ENCODE measurements at places on chromosomes 7 and 10.

- no peak for DNase-seq
Observed at GRCh38 chr10:43863270-43863669, 214.6 kb upstream of the ZNF32 start.

DNA sequence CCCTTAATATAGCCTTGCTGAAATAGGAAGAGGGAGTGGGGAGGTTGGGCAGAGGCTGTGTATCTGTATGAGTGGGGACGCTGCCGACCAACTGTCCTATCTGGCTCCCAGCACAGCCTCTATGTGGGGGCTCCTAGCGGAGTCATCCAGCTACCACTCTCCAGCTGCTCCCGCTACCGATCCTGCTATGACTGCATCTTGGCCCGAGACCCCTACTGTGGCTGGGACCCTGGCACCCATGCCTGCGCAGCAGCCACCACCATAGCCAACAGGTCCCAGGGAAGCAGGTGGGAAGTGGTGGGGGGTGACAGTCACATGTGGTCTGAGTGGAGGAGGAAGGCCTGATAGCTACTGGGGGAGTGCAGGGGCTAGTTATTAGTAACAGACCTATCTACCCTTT lies 6.6 kb downstream of the MRPL43 start:
- DNase-seq: no peak

DNA sequence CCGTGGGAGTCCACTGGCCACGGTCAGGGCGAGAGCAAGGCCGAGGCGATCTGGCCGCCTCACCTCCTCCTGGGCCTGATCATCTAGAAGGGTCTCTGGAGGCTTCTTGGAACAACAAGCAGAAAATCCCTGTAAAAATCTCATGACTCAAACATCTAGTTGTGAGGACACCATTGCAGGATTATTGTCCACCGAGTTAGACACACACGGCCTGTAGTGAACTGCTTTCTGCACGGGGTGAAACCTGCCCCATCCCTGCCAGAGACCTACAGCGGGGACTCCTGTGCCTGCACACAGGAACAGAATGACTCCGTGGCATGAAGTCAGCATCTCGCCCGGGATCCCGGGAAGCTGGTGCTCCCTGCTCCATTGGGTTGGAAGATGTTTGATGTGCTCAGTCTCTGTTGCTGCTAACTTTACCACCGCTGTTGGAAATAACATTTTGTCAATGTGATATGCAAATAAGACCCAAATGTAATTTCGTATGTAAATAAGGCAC lies 267.0 kb upstream of the TCERG1L start:
- no peak for DNase-seq

DNA sequence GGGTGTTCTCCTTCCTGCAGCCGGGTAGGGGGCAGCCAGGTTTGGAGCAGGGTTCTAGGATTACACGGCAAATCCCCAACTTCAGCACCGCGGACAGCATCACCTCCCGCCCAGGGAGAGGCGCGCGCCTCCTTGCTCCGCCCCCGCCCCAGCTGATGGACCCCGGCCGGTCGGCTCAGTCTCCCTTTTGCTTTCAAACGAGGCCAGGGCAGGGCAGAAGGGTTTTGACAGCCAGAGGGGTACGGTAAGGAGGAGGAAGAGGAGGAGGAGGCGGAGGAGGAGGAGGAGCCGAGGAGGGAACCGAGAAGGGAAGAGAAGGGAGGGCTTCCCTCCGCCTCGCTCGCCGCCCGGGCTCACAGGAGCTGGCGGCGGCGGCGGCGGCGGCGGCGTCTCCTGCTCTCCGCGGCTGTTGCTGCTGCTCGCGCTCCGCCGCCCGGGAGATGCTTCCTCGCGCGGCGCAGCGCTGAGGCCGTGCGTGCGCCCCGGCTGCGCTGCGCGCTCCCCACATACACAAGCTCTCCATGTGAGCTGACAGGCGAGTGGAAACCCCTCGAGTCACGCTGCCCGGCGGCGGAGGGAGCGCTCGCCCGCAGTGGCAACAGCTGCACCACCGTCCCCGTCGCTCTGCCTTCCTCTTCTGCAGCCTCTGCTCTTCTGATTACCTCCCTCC lies 615 bp upstream of the CNTNAP2 start:
- DNase-seq: peak; percentile 57

GRCh38 chr10:103679096-103679790 lies 176.1 kb downstream of the SH3PXD2A start:
- no peak for DNase-seq

GRCh38 chr7:151012911-151013347 lies 11.4 kb downstream of the ATG9B start:
- no peak for DNase-seq

DNA sequence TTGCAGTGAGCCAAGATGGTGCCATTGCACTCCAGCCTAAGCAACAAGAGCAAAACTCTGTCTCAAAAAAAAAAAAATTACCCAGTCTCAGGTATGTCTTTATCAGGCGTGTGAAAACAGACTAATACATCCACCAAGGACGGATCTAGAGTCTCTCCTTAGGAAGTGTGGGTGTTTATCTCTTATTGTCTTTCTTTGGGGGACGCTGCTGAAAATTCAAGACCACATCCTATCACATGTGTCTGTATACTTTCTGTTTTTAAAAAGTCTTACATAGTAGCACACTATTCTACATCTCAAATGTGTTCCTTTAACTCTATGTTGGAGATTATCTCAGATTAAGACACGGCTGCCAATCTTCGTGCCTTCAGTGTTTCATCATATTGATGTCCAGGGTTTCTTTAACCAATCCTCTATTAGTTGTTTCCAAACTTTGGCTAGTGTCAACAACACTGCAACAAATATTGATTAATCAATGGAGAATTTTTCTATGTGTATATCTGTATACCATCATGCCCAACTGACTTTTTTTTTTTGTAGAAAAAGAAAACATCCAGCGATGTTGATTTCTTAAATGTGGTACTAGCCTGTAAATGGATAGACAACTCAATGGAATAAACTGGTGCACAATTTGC lies 92.3 kb upstream of the KDM7A start:
- DNase-seq: no peak

DNA sequence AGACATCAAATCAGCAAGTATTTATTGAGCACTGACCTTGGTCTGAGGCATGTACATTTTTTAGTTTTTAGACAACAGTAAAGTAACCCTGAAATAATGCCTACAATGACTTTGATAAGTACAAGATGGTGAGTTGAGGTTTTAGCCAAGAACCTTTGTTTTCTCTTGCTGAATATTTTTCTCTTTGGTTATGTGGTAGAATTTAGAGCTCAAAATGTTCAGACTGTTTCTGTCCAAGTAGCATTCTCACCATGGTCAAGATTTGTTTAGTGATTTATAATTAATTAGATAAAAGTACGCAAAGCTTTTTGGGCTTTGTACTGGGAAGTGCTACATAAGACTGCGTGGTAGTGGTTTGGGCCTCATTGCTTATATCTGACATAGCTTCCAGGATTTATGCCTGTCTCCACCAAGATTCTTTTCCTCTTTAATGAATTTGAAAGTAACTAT lies 102.4 kb downstream of the KAT6B start:
- DNase-seq: no peak

DNA sequence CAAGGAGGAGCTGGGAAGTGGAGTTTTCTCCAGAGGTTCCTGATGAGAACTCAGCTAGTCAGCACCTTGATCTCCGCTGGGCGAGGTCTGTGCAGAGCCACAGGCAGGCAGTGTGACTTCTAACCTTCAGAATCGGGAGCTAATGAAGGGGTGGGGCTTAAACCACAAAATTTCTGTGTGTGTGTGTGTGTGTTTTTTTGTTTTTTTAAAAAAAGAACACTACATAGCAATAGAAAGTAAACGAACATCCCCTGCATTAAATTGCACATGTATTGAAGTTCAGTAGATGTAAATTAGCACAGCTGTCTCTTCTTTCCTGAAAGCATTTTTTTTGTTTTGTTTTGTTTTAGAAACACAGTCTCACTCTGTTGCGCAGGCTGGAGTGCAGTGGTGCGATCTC lies 46.2 kb downstream of the RBM17 start:
- DNase-seq: no peak

GRCh38 chr10:60332371-60332770 lies 57.3 kb downstream of the ANK3 start:
- no peak for DNase-seq

GRCh38 chr10:69229616-69229916 lies 9.4 kb downstream of the HKDC1 start:
- DNase-seq: no peak

- DNase-seq: no peak
Observed at GRCh38 chr7:42931447-42931833, 534 bp downstream of the PSMA2 start.

- DNase-seq: peak; percentile 32
Observed at GRCh38 chr7:130831817-130832481, 97.9 kb upstream of the KLF14 start.

DNA sequence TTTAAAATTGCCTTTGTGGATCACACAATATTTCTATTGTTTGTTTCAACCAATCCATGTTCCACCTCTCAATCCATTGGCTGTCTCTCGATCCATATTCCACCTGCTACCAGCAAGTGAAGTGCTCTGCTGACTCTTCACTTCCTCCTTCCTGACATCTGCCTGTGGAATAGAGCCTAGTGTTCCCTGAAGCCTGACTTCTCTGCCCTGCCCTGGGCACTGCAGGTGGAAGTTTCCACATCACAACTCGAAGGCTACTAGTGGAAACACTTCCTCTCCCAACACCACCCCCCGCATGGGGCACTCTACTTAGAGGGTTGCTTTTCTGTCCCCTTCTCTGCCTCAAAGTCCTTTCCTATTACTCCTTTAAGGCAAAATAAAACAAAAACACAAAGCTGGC lies 563.8 kb upstream of the IGFBP3 start:
- DNase-seq: no peak

- no peak for DNase-seq
Observed at GRCh38 chr10:130440494-130440893, 304.3 kb downstream of the GLRX3 start.

GRCh38 chr10:124090601-124091209 lies 2.7 kb downstream of the CHST15 start:
- DNase-seq: no peak

DNA sequence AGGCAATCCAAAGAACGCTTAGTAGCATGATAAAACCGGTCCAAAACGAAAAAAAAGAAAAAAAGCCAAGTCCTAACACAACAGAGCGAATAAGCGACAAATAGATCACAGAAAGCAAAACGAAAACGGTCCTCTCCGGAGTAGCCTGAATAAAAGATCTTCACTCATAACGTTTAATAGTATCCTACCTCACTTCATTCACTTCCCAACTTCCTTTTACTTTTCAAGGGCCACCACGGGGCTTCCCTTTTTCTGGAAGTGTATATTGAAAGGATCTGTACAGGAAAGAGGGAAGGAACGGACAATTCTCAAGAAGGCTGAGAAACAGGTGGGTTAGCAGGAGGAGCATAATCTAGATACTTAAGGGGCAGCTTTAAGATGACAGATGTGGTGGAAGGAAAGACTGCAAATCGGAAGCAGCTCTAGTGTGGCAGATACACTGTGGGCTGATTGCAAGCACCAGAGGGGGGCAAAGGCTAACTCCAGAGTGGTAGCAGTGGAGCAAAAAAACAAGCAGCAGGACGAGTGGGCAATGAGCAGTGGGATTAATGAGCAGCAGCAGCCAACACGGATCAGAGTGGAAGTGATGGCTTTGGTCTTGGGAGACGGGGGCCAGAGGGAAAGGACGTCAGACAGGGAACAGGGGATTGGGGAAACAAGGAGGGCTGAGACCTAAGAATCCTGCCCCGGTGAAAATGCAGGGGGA lies 866 bp downstream of the CNOT4 start:
- peak; percentile 57 for DNase-seq

- no peak for DNase-seq
Observed at GRCh38 chr7:151426441-151426903, 13.5 kb downstream of the CRYGN start.

DNA sequence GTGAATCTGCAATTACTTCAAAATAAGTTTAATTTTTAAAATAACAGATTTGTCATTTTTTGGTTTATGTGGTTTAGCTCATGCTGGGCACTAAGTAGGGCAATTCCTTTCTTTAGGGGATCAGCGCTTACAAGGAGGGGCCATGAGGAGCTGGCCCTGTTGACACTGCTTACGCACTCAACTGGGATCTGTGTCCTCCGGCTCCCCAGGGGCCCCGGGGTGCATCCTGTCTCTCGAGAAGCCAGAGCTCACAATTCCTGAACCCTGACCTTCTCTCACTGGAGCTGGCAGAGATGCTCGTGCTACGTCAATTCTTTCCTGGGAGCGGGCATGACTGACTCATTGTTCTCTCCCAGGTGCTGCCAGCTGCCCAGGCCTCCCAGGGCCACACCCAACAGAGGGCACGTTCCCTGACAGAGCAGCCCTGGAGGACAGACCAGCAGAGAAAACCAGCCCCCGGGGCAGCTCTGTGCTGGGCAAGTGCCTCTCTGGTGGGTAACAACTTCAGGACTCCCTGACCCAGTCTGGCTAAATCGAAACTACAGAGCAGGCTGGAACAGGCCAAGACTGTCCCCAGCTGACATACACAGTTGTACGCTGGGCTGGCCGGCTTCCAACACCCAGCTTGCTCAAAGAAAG lies 36.8 kb downstream of the CTBP2 start:
- peak; percentile 62 for DNase-seq

DNA sequence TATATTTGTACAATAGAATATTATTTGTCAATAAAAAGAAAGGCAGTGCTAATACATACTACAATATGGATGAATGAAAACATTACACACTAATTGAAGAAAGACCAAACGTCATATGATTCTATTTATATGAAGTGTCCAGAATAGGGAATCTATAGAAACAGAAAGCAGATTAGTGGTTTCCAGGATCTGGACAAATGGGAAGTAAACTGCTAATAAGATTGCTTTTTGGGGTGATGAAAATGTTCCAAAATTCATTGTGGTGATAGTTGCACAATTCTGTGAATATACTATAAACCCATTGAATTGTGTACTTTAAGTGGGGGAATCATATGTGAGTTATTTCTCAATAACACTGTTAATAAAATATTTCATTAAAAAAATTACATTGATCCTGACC lies 78.2 kb upstream of the IFRD1 start:
- DNase-seq: no peak

DNA sequence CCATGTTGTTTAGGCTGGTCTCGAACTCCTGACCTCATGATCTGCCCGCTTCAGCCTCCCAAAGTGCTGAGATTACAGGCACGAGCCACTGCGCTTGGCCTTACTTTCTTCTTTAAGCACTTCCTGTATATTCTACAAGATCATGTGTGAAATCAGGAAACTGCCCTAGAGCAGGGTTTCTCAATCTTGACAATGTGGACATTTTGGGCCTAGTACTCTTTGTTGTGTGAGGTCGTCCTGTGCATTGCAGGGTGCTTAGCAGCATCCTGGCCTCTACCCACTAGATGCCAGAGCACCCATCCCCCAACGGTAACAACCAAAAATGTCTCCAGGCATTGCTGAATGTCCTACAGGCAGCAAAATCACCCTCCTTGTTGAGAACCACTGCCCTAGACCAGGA lies 24.7 kb downstream of the RRP12 start:
- DNase-seq: no peak

Data from NCI-H748 treated with DMSO at 0.1 percent for 48 hours (cell line).